G401 (cell line): ENCODE measurements at places on chromosomes 6 and 20. TPM values are rescaled to one million over a fixed set of nuclear protein-coding genes. Genes with fewer than 3 reads are reported as not detected.

DNA sequence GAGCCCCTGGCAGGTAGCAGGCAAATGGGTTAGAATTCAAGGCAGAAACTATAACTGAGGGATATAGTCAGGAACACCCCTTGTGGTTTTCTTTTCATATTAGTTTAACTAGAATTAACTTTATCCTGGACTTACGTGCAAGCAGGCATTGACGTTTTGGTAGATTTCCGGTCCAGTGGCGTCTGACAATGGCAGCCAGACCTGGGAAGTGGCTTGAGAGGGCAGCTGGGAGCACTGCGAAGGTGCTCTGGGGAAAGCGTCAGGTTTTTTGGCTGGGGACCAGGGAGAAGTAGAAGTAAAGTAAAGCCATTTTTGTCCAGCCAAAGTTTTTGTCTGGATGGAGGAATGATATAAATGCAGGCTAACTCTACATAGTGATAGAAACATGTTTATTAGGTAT lies 8.4 kb upstream of the ACSS1 start:
- DNase-seq, result no peak

DNA sequence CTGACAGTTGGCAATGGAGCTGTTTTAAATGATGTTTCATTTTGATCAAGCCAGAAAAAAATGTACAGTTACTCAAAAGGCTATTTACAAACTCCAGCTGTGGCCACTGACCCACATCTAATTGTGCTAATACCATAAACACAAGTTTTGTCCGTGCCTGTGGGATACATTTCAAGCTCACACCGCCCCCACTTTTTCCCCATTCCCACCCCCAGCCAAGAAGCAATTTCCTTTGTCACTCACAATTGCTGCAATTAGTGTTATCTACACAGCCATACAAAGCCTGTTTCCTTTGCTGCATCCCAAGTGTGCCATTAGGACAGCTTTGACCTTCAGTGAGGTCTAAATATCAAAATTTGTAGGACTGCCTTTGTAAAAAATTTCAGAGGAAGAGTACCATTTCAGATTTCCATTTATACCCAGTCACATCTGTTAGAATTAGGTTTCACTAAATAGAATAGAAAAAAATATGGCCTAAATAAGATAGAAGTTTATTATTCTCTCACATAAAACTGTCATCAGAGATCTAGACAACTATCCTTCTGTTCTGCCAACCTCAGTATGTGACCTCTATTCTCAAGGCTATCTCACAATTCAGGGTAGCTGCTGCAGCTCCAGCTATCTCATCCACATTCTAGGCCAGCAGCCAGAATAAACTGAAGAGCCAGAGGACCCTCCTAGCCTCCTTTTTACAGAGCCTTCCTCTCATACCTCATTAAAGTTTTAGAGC lies 202.6 kb downstream of the NFATC2 start:
- DNase-seq, result no peak

DNA sequence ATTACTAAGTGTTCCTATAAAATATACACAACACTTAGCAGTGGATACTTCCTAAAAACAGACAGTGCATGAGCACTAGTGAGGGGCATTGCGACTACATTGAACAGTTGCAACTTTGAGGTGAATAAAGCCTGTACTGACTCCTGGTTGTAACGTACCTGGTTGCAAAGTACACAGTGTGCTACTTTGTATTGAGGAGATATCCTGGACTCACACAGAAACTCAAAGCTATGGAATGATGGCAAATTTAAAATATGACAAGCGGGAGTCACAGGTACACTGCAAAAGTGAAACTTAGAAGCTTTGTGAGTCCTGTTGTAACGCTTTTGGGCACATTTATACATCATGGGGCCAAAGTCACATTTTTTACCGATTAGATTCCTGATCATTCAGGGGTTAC lies 55.6 kb upstream of the HLA-A start:
- DNase-seq, result no peak

RPS21 gene
- 1,245 and 1,753 TPM in 2 replicates for total RNA-seq

HSPA12B gene
- not detected in 2 replicates for total RNA-seq
